ENCODE measurements at places on chromosomes 1 and 21.

DNA sequence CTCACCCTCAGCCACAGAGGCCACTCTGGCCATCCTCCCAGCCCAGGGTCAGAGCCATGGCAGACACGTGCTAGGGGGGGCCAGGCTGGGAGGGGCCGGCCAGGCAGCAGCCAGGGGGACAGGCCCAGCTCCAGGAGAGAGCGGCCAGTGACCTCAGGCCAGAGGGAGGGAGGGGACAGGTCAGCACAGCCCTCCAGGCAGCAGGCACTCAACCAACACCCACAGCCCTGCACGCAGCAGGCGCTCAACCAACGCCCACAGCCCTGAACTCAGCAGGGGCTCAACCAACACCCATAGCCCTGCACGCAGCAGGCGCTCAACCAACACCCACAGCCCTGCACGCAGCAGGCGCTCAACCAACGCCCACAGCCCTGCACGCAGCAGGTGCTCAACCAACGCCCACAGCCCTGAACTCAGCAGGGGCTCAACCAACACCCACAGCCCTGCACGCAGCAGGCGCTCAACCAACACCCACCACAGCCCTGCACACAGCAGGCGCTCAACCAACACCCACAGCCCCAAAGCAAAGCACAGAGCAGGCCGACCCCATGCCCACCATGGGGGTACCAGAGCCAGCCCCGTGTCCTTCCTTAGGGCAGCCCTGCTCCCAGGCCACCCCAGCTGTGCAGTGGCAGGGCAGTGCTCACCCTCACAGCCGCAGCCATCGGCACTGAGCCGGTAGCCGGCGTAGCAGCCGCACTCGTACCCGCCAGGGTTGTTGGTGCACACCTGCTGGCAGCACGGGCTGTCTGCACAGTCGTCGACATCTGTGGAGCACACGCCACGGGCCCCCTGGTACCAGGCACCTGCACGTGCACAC, 55.9 kb downstream of the ARHGEF16 start:
- no peak for ATAC-seq

DNA sequence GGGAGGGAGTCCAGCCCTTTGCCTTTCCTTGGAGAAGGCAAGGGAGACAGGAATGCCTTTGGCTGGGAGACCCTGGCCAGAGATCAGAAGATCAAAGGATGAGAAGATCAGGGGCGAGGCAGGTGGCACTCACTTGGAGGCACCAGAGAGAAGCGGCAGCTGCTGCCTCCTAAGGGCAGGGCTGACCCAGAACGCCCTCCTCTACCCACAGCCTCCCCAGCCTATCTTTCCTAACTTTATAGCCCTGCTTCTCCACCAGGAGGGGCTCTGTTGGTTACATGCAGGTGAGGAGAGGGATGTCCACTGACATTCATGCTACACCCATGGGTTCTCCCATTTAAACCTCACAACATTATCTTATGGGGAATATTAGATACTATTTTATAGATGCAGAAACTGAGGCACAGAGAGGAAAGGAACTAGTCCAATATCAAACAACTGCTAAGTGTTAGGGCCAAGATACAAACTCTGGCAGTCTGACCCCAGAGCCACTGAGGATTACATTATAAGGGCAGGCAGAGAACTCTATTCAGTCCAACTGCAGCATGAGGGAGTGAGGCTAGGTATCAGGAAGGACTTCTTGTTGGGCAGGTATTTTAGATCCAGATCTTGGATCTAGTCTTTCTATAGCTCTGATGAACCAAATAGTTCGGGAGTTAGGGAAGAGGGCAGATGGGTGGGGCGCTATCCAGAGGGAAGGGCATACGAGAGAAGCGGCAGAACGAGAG, 19.9 kb downstream of the LGR6 start:
- ATAC-seq: no peak

DNA sequence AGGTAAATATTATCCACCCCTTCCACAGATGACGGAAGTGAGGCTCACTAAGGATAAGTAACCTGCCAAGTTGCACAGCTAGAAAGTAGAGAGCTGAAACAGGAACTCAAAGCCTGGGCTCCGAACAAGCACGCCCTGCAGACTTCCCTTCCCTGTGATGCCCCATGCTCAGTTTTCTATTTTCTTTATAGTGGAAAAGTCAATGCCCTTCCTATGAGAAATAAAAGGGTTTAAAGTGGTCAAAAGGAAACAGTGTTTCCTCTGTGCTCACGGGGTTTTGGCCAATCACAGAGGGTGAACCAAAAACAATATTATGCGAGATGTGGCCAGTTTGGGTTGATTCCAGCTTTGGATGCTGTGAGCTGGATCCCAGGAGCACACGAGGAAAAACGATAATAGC, 44.5 kb downstream of the DDR2 start:
- ATAC-seq: no peak

- peak; percentile 75 for ATAC-seq
Observed at GRCh38 chr1:52601991-52602855, at the start of gene GPX7. GPX7 (plus strand) TSS chr1:52602371; CDS start chr1:52602410, 39 bp downstream.

- peak; percentile 37 for ATAC-seq
Observed at GRCh38 chr1:150281221-150281757, 1.1 kb upstream of the CIART start.

- no peak for ATAC-seq
Observed at GRCh38 chr1:187451238-187451637, 622.5 kb downstream of the PLA2G4A start.

DNA sequence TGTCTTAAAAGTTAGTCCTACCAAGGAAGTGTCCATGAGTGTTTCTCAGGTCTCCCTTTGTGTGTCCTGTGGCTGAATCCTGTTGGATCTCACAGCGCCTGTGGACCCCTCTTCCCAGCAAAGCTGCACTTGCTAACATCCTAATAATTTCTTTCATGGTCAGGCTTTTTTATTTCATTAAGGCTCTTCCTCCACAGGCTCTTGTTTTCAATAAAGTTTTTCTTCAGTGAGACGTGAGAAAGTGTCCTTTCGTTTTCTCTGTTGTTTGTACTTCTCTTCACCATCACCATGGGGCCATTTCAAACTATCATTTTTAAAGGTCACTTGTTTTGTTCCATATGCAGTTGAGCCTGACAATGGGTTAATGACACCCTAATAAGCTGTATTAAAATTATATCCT, 231.5 kb downstream of the LMO4 start:
- no peak for ATAC-seq

- no peak for ATAC-seq
Observed at GRCh38 chr1:183571678-183572268, 18.5 kb downstream of the NCF2 start.

GRCh38 chr1:47818682-47819573, 178.3 kb downstream of the TRABD2B start:
- ATAC-seq: no peak

DNA sequence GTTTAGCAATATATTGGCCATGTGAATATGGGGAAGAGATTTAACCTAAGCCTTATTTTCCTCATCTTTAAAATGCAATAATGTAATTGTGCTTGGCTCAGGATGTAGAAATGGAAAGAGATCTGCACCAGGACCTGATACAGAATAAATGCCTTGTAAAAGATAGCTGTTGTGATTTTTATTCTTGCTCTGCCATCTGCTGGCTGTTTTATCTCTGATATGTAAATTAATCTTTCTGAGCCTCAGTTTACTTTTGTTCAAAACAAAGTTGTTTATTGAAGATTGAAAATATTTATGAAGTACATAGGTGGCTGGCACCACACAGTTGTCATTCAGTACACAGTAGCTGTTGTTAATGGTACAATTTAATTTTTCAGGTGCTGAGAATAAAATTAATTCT, 21.9 kb downstream of the ZYG11B start:
- no peak for ATAC-seq

GRCh38 chr1:1150100-1150499, 23.6 kb upstream of the TTLL10 start:
- ATAC-seq: no peak

GRCh38 chr1:33163621-33164519, 18.0 kb downstream of the TRIM62 start:
- ATAC-seq: no peak

DNA sequence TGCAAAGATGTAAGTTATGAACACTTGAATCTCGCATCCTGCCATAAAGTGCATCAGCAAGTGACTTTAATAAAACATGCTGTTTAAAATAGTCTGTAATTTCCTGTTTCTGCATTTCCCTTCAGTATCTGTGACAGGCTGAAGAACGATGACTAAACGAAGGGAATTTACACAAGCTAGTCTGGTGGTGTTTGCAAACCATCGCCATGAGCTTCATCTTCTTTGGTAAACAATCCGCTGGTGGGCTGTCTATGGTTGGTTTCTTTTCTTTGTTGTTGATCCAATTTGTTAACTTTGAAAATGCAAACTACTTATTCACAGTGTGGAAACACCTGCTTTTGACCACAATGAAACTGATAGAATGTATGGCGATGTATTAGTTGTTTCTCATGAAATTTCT, 13.9 kb downstream of the SERTAD4 start:
- ATAC-seq: peak; percentile 70

- no peak for ATAC-seq
Observed at GRCh38 chr1:208979776-208980175, 603.7 kb upstream of the CAMK1G start.

GRCh38 chr1:69315823-69316222, 251.9 kb upstream of the LRRC7 start:
- ATAC-seq: no peak

- no peak for ATAC-seq
Observed at GRCh38 chr1:162667381-162668080, 35.3 kb downstream of the DDR2 start.

DNA sequence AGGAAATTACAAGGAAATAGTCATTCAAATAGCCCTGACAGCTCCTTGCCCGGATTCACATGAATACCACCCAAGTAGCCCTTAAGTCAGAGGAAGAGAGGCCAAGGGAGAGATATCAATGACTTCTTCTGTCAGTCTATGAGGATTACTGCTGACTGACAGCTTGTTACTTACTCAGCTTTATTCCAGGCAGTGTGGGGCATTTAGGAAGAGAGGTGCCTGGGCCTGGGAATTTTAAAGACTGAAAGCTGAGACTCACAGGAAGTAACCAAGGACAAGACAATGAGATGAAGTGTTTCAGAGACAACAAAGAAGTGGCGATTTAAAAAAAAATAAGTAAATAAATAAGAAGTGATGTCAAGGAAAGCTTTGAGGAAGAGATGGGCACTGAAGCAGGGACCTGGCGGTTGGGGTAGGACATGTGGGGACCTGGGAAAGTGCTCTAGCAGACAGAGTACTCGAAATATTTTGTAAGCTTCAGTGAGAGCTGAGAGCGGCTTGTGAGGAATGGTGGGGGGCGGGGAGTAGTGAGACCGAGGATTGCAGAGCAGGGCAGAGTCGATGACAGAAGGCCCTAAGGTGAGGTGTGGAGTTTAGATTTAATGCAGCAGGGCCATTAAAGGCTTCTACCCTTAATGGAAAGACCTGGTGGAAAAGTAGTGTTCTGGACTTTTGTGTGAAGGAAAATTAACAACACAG, 58.9 kb downstream of the ST3GAL3 start:
- no peak for ATAC-seq
